ENCODE measurements at places on chromosomes 4 and X. TPM values are rescaled to one million over a fixed set of nuclear protein-coding genes. Genes with fewer than 3 reads are reported as not detected.

The CT45A3 gene
- not detected for polyA plus RNA-seq

The ZAR1 gene
- polyA plus RNA-seq = not detected

The TEX11 gene
- polyA plus RNA-seq = not detected

The APOOL gene
- 30.3 TPM for polyA plus RNA-seq

The MAGEA2 gene
- not detected for polyA plus RNA-seq

The CSAG2 gene
- polyA plus RNA-seq = not detected

The CTAG2 gene
- polyA plus RNA-seq = not detected

The STX18 gene
- 26.1 TPM for polyA plus RNA-seq

The LRCH2 gene
- polyA plus RNA-seq = 0.65 TPM

The DMP1 gene
- polyA plus RNA-seq = not detected

The ZNF81 gene
- polyA plus RNA-seq = 2.5 TPM

The RHOXF2 gene
- not detected for polyA plus RNA-seq

The SRPK3 gene
- polyA plus RNA-seq = 8.8 TPM

The SH3TC1 gene
- 8.1 TPM for polyA plus RNA-seq

The EVC gene
- polyA plus RNA-seq = 2.4 TPM

The RNF128 gene
- polyA plus RNA-seq = 0.06 TPM

The CT55 gene
- not detected for polyA plus RNA-seq

The GIMD1 gene
- polyA plus RNA-seq = not detected

The MID1IP1 gene
- 32.0 TPM for polyA plus RNA-seq

The POU4F2 gene
- polyA plus RNA-seq = not detected

The USP17L17 gene
- not detected for polyA plus RNA-seq

The XG gene
- polyA plus RNA-seq = 0.11 TPM

The PPARGC1A gene
- 25.6 TPM for polyA plus RNA-seq

Data from heart left ventricle (tissue), 16 donors.